ENCODE measurements at places on chromosomes 2 and 18.

DNA sequence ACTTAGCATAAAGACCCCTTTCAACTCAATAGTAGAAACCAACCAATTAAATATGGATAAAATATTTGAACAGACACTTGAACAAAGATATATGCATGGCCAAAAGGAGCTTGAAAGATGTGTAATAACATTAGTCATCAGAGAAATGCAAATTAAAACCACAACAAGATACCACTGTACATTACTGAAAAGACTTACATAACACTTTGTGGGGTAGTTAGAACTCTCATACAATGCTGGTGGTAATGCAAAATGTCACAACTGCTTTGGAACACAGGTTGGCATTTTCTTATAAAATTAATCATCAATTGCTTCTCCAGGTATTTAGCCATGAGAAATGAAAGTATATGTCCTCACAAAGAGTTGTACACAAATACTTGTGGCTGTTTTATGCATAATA is 60.7 kb downstream of the TTC27 start:
- peaks cover 4% of the 10 kb centered on the region for H3K36me3 ChIP-seq
- no peak overlapping the region for H3K4me3 ChIP-seq
- H3K4me1 ChIP-seq, result no peaks in the 10 kb centered on the region
- no peak overlapping the region for H3K27ac ChIP-seq
- DNase-seq, result no peak
- no peaks in the 10 kb centered on the region for H3K27me3 ChIP-seq

GRCh38 chr18:66638856-66639629 is 35.2 kb upstream of the CDH19 start:
- H3K27me3 ChIP-seq, result no peaks in the 10 kb centered on the region
- no peak overlapping the region for H3K4me3 ChIP-seq
- no peak for DNase-seq
- H3K4me1 ChIP-seq, result no peaks in the 10 kb centered on the region
- no peak overlapping the region for H3K27ac ChIP-seq
- H3K36me3 ChIP-seq, result no peaks in the 10 kb centered on the region

GRCh38 chr18:59861963-59862819 is 37.6 kb upstream of the PMAIP1 start:
- no peak for DNase-seq
- no peak overlapping the region for H3K4me3 ChIP-seq
- H3K27me3 ChIP-seq, result no peaks in the 10 kb centered on the region

DNA sequence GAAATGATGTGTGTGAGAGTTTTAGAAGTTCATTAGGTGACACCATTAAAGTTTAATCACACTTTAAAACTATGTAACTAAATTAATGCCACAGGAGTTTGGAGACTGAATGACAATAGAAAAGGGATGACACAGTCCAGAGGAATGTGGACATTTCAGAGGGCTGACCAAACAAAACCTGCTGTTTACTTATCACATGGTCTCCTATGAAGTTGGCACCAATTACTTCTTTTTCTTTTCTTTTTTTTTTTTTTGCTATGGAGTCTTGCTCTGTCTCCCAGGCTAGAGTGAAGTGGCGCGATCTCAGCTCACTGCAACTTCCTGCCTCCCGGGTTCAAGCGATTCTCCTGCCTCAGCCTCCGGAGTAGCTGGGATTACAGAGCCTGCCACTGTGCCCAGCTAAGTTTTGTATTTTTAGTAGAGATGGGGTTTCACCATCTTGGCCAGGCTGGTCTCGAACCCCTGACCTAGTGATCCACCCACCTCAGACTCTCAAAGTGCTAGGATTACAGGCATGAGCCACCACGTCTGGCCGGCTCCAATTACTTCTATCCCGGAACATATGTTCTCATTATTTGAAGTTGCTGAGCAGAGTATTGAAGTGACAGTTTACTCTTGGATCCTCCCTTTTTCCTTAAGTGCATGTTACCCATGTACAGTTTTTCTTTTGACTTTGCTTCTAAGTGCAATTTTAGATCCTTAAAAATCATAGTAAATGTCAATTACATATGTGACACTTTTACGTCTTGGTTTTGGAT is 4.3 kb downstream of the AGPS start:
- peaks cover 16% of the 10 kb centered on the region for H3K4me1 ChIP-seq
- H3K4me3 ChIP-seq, result no peak overlapping the region
- H3K27ac ChIP-seq, result no peak overlapping the region
- H3K27me3 ChIP-seq, result no peaks in the 10 kb centered on the region
- no peak for DNase-seq

GRCh38 chr2:37904993-37905392 is 20.1 kb upstream of the RMDN2 start:
- no peak overlapping the region for H3K27ac ChIP-seq
- H3K4me1 ChIP-seq, result no peaks in the 10 kb centered on the region
- no peak for DNase-seq
- no peaks in the 10 kb centered on the region for H3K36me3 ChIP-seq
- no peak overlapping the region for H3K4me3 ChIP-seq
- H3K27me3 ChIP-seq, result no peaks in the 10 kb centered on the region

GRCh38 chr2:211901226-211901846 is 637.3 kb downstream of the ERBB4 start:
- no peaks in the 10 kb centered on the region for H3K36me3 ChIP-seq
- no peaks in the 10 kb centered on the region for H3K4me1 ChIP-seq
- no peak for DNase-seq

Measured in T-cell (primary cell).